Type B pancreatic cell (in vitro differentiated cells): ENCODE measurements at places on chromosomes 7 and 10.

DNA sequence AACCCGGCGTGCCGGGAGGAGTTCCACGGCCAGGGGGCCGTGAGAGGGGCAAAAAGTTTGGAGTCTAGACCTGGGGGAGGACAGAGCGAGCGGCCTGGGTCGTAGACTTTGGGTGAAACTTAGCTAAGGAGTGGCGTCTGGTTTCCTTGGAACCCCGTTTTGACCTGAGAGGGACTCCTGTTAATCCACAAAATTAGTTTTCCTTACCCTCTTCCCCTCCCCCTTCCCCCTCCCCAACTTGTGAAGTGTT, 574 bp downstream of the MARCHF5 start:
- H3K36me3 ChIP-seq = peaks cover 14% of the 10 kb centered on the region
- H3K27ac ChIP-seq = no peak overlapping the region
- peaks cover 23% of the 10 kb centered on the region for H3K4me1 ChIP-seq

DNA sequence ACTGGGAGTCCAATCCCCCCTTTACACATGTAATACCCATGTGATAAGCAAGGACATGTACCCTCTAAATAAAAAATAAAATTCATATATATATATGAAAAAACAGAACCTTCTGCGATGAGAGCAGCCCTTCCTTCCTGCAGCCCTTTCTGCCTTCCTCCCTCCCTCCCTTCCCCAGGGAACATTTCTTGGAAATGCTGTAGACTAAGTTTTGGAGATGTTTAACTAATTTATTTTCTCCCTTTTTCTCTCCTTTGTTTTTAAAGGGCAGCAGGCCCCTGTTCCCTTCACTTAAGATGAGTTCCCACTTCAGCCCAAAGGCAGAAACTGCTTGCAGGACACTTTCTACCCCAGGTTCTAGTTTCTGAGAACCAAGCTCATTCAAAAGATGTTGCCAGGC, 179.2 kb downstream of the FRMD4A start:
- no peak for DNase-seq
- H3K4me1 ChIP-seq = peaks cover 6% of the 10 kb centered on the region
- no peaks in the 10 kb centered on the region for H3K36me3 ChIP-seq
- peaks cover 3% of the 10 kb centered on the region for H3K27me3 ChIP-seq
- no peak overlapping the region for H3K27ac ChIP-seq

GRCh38 chr7:29208410-29209250, 14.1 kb downstream of the CHN2 start:
- no peak for DNase-seq
- H3K27ac ChIP-seq = no peak overlapping the region
- H3K4me1 ChIP-seq = peaks cover 30% of the 10 kb centered on the region
- no peaks in the 10 kb centered on the region for H3K27me3 ChIP-seq
- H3K36me3 ChIP-seq = peaks cover 7% of the 10 kb centered on the region

- H3K4me3 ChIP-seq = no peak overlapping the region
- no peak overlapping the region for H3K27ac ChIP-seq
- no peaks in the 10 kb centered on the region for H3K36me3 ChIP-seq
- no peaks in the 10 kb centered on the region for H3K27me3 ChIP-seq
- peaks cover 14% of the 10 kb centered on the region for H3K4me1 ChIP-seq
Observed at GRCh38 chr7:17376595-17376994, 78.1 kb downstream of the AHR start.

GRCh38 chr7:122677149-122677548, 21.8 kb downstream of the RNF133 start:
- H3K4me1 ChIP-seq = peaks cover 14% of the 10 kb centered on the region
- H3K27ac ChIP-seq = no peak overlapping the region
- no peak overlapping the region for H3K4me3 ChIP-seq
- DNase-seq = no peak

GRCh38 chr7:99311702-99312101, 14.0 kb upstream of the ARPC1A start:
- no peak overlapping the region for H3K4me3 ChIP-seq
- H3K36me3 ChIP-seq = no peaks in the 10 kb centered on the region
- H3K27ac ChIP-seq = no peak overlapping the region

DNA sequence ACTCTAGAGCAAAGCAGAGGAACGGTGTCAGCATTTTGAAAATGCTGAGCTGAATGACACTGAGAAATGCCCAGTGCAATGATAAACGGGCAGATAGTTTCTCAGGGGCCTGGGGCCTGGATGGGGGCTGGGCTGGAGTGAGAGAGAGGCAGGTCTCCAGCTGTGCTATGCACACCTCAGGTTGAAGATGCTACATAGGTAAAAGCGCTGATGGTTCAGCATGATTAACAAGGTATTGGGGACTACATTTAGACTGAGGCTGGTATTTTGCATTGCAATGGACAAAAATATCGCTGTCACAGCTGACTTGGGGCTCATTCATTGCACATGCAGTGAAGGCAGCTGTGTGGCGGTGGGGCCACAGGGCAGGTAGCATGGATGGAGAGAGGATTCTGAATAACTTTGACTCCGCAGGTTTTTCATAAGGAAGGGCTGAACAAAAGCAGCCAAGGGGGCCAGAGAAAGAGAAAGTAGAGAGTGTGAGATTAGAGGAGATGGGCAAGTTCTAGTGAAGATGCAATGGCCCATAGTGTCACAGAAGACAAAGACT, 290.8 kb upstream of the ZNF32 start:
- no peak overlapping the region for H3K27ac ChIP-seq
- peaks cover 4% of the 10 kb centered on the region for H3K27me3 ChIP-seq
- H3K36me3 ChIP-seq = no peaks in the 10 kb centered on the region
- peak; percentile 34 for DNase-seq
- peaks cover 38% of the 10 kb centered on the region for H3K4me1 ChIP-seq
- H3K4me3 ChIP-seq = no peak overlapping the region

DNA sequence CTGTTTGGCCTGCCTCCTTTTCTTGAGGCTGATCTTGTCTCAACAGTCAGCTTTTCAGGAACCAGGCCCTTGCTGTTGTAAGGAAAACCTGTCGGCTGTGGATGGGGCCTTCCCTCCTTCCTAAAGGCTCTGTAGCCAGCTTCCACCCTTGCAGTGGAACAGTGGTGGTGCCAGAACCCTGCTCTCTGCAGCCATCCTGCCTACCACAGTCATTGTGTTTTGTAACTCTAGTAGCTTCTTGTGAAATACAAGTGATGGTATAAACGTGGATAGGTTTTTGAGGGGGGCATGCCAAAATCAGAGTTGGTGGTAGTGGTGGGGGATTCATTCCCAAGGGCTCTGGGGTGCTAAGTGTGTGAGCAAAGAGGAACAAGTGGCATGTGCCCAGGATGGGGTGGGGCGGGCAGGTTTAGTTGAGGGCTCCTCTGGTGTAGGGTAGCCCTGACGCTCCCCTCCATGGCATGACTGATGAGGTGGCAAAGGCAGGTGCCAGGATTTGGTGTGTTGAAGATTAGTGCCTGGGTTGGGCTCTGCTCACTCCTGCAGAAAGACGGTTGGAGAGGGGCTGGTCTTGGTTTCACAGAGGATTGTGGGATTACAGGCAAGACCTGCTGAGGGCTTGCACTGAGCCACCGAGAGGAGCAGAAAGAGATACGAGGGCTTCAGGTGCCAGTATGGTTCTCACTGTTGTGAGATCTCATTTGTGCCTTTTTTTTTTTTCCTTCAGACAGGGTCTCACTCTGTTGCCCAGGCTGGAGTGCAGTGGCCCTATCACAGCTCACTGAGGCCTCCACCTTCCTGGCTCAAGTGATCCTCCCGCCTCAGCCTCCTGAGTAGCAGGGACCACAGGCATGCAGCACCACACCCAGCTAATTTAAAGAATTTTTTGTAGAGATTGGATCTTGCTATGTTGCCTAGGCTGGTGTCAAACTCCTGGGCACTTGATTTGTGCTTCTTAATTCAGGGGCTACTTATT, 7.4 kb downstream of the TSPAN14 start:
- H3K27ac ChIP-seq = peak overlapping the region; percentile 95

DNA sequence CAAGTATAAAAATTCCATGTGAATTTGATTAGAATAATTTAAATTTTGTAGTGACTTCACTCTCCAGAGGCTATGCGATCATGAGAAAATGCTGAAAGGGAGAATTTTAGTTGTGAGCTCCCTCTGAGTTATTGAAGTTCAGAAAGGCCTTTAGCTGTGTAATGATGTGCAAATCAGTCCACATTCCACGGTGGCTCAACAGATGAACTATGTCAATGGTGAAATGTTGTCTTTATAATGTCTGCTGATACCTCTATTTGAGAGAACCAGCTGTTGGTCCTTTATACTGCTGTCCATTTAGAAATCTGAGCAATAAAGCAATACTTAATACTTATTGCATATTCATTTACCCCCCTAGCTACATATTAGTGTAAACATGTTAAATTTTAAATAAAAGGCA, 7.1 kb upstream of the ITGB8 start:
- H3K27me3 ChIP-seq = peaks cover 3% of the 10 kb centered on the region
- H3K27ac ChIP-seq = no peak overlapping the region
- H3K4me1 ChIP-seq = peaks cover 11% of the 10 kb centered on the region
- no peaks in the 10 kb centered on the region for H3K36me3 ChIP-seq
- H3K4me3 ChIP-seq = no peak overlapping the region

DNA sequence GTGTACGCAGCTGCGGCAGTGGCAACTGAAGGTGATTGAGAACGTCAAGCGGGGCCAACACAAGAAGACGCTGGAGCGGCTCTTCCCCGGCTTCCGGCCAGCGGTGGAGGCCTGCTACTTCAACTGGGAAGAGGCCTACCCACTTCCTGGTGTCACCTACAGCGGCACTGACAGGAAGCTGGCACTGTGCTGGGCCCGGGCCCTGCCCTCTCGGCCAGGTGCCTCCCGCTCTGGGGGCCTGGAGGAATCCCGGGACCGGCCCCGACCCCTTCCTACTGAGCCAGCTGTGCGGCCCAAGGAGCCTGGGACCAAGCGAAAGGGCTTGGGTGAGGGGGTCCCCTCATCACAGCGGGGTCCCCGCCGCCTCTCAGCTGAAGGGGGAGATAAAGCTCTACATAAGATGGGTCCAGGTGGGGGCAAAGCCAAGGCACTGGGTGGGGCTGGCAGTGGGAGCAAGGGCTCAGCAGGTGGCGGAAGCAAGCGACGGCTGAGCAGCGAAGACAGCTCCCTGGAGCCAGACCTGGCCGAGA, 6.5 kb downstream of the ZSWIM8 start:
- no peaks in the 10 kb centered on the region for H3K4me1 ChIP-seq
- H3K36me3 ChIP-seq = peaks cover 13% of the 10 kb centered on the region
- no peak overlapping the region for H3K4me3 ChIP-seq
- DNase-seq = no peak

DNA sequence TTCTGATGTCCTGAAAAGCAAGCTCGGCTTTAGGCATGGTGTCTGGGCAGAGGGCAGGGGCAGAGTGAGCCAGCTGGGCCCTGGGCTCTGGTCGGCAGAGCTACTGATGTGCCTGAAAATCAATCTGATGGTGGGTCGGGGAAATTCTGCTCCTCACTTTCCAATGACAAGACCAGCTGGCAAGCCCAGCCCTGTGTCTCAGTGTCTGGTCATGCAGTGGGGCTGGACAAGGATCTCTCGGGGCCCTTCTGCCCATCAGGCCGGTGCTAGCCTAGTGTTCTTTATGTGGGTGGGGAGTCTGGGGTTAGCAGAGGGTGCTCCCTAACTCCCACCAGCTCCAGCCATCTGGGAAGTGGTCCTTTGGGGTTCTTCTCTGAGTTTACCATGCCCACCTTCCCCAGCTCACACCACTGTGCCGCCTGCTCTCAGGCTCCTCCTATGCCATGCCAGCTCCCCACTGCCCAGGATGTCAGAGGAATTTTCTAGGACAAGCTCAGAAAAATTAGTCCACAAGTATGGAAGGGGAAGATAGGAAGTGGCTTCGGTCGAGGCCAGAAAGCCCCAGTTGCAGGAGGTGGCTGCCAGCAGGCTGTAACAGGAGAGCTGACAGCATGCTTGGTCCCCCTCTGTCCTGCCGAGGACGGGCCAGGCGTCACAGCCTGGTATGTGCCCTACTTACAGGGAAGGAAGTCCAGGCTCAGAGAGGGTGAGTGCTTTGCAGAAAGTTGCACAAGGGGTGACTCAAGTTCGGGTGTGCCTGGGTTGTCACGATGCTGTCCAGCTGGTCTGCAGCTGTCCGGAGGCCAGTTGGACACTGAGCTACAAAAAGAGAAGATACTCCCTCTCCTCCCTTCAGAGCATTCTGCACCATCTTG, 135.2 kb downstream of the ADCY1 start:
- no peak overlapping the region for H3K4me3 ChIP-seq
- no peaks in the 10 kb centered on the region for H3K4me1 ChIP-seq
- H3K27ac ChIP-seq = no peak overlapping the region
- H3K36me3 ChIP-seq = no peaks in the 10 kb centered on the region
- peak; percentile 37 for DNase-seq

GRCh38 chr10:122530177-122530576, 30.4 kb upstream of the DMBT1 start:
- DNase-seq = no peak
- no peaks in the 10 kb centered on the region for H3K4me1 ChIP-seq
- no peak overlapping the region for H3K27ac ChIP-seq

DNA sequence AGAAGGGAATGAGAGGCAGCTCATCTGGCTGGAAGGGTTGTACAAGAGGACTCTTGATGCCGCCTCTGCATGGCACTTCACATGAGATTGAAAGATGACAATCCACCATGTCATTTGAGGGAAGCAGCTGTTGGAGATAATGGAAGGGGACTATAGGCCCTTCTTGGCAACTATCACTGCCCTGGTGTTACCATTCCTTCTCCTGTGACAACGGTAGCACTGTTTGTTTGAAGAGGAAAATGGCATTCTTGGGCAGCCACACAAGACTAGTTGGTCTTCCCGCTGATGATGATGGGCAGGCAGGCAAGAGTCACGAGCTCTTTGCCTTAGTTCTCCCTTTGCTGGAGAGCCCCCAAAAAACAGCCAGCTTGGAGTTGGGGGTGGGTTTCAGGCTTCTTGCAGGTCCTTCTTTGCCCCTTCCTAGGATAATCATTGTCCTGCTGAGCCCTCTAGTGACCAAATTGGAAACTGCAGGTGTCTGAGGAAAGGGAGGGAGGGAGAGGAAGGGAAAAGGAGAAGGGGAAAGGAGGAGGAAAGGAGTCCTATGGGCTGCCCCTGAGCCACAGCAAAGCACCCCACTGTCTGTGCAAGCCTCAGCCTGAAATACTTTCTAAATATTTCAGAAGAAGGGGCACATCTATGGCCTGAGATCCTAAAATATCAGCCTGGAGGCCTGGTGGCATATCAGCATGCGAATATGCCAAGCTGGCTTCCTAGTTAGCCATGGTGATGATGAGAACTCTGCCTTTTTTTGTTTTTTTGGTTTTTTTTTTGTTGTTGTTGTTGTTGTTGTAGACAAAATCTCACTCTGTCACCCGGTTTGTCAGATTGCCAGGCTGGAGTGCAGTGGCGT, 165.6 kb upstream of the KMT2E start:
- H3K36me3 ChIP-seq = no peaks in the 10 kb centered on the region
- H3K27me3 ChIP-seq = peaks cover 40% of the 10 kb centered on the region
- no peak overlapping the region for H3K4me3 ChIP-seq
- no peak overlapping the region for H3K27ac ChIP-seq
- peaks cover 7% of the 10 kb centered on the region for H3K4me1 ChIP-seq

GRCh38 chr7:42831006-42831717, 80.7 kb downstream of the C7orf25 start:
- H3K4me3 ChIP-seq = peak overlapping the region; percentile 29
- peaks cover 31% of the 10 kb centered on the region for H3K4me1 ChIP-seq
- H3K27ac ChIP-seq = peak overlapping the region; percentile 65
- DNase-seq = no peak
- peaks cover 3% of the 10 kb centered on the region for H3K27me3 ChIP-seq
